T-helper 22 cell (primary cell): ENCODE measurements at places on chromosomes 3 and 15.

DNA sequence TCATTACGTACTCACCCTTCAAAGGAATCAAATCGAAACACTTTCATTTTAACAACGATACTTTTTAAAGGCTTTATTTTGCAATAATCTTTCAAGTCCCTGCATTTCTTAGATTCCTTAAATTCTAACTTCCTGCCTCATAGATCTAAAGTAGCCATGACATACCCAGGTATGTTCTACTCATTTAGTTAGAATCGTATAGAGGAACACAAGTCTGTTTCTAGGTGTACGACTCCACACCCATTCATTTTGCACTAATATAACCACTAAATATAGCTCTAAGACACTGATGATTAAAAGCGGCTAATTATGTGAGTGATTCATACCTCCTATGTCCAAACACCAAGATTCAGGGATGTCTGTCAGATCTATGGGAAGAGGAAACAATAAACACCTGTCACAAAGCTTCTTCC lies 1.3 kb downstream of the ATP13A3 start:
- DNase-seq: no peak

GRCh38 chr3:170033489-170033888 lies 4.3 kb upstream of the GPR160 start:
- peak; percentile 37 for DNase-seq

DNA sequence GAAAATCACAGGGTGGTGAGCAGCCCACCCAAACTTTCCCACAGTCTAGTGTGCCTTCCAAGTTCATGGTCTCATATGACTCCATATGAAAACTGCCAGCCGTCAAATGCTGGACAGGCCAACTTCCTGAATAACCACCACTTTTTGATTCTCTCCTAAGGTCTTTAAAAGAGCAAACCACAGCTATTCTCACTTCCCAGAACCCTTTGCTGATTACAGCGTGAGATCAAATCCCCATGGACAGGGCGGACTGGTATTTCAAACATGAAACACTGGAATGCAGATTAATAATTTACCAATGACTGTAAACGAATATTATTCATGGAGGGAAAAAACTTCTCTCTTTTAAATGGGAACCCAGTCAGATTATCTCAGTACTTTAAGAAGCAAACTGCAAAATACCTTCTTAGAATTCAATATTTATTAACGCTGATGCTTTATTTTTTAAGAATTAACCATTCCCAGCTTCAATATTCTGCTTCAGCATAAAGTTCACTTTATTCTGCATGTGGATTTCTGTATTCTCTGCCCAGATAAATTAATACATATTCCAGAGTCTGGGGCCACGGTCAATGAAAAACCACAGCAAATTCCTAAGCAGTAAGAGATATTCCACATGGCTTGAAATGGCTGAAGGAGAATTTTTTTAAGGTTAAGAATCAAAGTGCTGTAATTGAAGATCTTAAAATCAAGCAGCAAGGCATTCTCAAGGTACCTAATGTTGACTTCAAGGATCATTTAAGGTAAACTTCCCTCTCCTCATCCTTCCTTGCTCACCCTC lies 42.9 kb downstream of the MYO1E start:
- DNase-seq: no peak

DNA sequence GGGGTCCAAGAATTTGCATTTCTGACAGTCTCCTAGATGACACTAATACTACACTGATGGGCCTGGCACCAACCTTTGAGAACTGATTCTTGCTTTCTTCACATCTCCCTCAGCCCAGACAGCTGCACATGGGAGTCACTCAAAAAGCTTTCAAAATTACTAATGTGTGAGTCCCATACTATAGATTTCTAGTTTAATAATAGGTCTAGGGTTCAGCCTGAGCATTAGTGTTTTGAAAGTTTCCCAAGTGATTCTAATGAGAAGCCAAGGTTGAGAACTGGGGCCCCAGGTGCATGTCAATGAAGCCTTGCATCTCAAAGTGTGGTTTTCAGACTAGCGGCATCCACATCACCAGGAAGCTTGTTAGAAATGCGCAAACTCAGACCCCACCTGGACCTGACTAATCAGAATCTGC lies 159.9 kb upstream of the CMC1 start:
- no peak for DNase-seq

DNA sequence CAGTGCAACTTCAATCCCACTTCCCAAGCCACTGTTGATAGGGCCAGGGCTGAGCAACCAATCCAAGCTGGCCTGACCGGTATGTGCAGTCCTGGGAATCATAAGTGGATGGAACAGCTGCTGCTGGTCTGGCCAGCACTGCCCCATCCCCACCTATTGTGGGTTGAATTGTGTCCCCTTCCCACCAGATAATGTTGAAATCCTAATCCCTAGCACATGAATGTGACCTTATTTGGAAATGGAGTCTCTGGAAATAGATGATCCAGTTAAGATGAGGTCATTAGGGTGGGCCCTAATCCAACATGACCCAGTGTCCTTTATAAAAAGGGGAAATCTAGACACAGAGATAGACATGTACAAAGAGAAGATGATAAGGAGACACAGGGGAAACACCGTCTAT lies 13.7 kb upstream of the PDIA5 start:
- no peak for DNase-seq

- DNase-seq: peak; percentile 43
Observed at GRCh38 chr3:45665101-45665572, 24.1 kb upstream of the SACM1L start.

DNA sequence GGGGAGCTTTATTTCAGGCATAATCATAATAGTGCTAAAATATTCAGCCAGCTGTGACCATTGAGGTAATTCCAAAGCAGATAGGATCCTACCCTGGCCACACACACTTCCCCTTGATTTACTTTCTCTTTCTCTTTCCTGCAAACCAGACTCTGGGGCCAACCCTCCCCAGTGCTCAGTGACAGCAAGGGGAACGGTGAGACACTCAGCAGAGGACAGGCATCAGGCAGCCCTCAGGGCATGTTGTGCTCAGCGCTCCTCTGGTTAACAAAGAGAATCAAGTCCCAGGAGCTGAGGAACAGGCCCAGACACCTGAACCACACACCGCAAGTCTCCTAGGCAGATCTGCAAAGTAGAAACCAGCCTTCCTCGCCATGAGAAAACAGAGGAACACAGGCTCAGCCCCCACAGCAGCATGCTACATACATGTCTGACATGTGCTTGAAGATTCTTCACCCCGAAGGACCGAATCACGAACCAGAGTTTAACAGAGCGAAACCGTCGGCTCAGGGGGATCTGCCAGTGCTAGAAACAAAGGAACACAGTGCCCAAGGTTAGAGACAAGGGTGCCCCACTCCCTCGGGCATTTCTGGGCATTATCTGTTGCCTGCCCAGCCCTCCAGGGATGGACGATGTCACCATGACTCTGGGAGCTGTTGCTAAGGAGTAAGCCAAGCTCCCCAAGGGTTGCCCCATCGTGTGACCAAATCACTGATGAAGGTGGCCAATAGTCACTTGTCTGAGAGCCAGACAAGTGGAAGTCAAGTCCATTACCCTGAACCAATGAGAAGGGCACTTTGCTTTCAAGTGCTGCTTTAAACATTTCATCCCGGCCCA lies 17.5 kb downstream of the HDC start:
- DNase-seq: no peak

DNA sequence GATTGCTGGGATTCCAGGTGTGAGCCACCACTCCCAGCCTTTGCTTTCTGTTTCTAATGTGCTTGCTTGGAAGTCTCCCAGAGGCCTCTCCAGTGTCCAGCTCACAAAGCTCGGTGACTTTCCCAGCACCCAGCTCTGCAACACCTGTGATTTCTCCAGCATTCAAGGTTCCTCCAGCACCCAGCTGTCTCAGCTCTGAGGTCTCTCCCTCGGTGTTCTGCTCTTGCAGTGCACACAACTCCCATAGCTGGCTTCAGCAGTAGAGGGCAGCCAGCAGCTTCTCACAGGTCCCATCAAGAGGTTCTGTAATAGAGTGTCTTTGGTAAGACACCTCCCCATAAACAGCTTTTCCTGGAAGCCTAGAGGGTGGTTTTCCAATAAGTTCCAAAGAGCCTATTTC lies 75.1 kb downstream of the GRM7 start:
- no peak for DNase-seq

GRCh38 chr3:116339441-116340028 lies 105.8 kb downstream of the LSAMP start:
- DNase-seq: no peak

GRCh38 chr3:69321301-69322157 lies 64.4 kb downstream of the FRMD4B start:
- DNase-seq: no peak

DNA sequence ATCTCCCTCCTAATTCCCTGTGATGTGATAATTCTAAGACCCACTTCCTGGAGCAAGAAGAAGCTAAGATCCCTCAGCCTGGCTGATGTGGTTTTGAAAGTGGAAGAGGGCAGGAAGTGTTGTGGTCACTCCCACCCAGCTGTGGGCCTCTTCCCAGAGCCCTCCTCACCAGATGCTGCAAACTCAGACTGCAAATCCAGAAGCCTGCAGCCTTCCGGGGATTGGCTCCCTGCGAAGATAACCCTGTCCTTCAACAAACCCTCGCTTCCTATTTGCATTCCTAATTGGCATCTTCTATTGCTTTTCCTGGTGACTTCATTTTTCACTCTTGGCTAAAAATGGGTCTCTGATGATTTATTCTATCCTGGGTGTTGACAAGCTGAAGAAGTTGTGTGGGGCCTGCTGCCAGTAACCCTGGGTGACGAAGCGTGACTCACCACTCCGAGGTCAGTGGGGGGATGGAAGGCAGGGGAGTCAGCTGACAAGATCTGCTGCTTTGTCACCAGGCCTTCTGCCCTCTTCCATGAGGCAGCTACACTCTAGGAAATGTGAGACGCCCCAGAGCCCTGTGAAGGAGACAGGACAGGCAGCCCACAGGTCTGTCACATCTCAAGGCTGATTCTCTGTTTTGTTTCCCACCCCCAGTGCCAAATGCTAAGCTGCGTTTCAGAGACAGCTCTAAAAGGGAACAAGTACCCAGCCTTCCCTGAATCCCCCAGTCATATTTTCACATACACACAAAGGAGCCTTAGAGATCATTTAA lies 99.7 kb upstream of the LIPC start:
- DNase-seq: peak; percentile 25

DNA sequence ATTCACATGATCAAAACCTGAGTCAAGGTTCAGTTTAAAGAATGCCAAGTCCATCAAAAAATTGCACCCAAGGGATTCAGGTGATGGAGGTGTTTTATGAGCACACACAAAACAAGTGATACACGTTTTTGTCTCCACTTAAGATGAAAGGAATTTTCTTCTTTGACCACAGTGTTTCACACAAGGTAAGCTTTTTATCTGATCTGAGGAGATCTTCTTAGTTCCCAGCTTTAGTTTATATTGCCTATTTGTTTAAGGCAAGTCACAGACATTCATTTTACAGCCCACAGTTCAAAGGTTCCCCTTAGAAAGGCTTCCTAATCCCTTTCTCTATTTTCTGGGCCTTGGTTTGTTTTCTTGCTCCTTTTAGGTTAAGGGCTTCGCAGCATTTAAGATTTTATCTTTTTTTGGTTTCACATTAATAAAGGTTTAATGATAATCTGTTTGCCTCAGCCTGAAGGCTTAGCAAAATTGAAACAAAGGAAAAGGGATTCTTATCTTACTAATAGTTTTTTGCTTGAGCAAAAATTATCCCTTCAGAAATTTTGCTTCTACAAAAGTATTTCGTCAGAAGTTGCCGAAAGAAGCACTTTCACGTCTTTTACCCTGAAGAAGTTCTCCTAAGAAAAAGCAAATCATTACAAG lies 420.5 kb upstream of the NAALADL2 start:
- no peak for DNase-seq

- DNase-seq: no peak
Observed at GRCh38 chr15:70351941-70352774, 254.4 kb upstream of the TLE3 start.

GRCh38 chr15:64430000-64430735 lies 30.2 kb upstream of the ZNF609 start:
- peak; percentile 21 for DNase-seq
